HepG2 (cell line): ENCODE measurements at places on chromosomes 4 and X. TPM values are rescaled to one million over a fixed set of nuclear protein-coding genes. Genes with fewer than 3 reads are reported as not detected.
A peak's percentile ranks its signal among the peaks of the same experiment; 100 is the strongest.

IGFBP7 gene
- polyA plus RNA-seq = 1.3 and 1.6 TPM in 2 replicates

ZNF157 gene
- polyA plus RNA-seq = not detected in 2 replicates

UBE2K gene
- polyA plus RNA-seq = 58.7 and 81.0 TPM in 2 replicates

SPANXN3 gene
- polyA plus RNA-seq = not detected in 2 replicates

DSPP gene
- polyA plus RNA-seq = not detected in 2 replicates

HOPX gene
- polyA plus RNA-seq = not detected in 2 replicates

DNA sequence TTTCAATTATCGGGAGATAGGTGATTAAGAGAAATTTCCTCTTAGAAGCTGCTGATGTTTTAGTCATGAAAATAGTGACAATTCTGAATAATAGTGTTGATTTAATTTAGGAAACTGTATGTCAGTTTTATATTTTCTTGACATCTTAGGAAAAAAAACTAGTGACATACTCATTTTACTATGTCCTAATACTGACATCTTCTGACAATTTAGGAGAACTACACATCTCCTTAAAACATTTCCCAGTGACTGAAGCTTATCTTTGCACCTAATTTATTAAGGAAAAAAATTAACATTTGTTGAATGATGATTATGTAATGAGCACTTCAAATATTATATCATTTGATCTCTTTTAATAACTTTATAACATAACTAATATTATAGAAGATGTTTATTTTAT, 42.0 kb upstream of the RBMXL3 start:
- no peak for DNase-seq

DNA sequence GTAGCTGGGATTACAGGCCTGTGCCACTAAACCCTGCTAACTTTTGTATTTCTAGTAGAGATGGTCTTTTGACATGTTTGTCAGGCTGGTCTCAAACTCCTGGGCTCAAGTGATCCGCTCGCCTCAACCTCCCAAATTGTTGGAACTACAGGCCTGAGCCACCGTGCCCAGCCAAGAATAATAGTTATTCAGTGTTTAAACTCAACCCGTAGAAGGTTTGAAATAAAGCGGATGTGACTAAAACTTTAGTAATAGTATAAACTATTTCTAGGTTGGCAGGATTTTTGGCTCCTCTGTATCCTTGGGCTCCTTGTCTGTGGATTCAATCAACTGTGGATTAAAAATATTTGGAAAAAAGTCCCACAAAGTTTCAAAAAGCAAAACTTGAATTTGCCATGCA, 37.8 kb downstream of the PCDH10 start:
- no peak for DNase-seq

DNA sequence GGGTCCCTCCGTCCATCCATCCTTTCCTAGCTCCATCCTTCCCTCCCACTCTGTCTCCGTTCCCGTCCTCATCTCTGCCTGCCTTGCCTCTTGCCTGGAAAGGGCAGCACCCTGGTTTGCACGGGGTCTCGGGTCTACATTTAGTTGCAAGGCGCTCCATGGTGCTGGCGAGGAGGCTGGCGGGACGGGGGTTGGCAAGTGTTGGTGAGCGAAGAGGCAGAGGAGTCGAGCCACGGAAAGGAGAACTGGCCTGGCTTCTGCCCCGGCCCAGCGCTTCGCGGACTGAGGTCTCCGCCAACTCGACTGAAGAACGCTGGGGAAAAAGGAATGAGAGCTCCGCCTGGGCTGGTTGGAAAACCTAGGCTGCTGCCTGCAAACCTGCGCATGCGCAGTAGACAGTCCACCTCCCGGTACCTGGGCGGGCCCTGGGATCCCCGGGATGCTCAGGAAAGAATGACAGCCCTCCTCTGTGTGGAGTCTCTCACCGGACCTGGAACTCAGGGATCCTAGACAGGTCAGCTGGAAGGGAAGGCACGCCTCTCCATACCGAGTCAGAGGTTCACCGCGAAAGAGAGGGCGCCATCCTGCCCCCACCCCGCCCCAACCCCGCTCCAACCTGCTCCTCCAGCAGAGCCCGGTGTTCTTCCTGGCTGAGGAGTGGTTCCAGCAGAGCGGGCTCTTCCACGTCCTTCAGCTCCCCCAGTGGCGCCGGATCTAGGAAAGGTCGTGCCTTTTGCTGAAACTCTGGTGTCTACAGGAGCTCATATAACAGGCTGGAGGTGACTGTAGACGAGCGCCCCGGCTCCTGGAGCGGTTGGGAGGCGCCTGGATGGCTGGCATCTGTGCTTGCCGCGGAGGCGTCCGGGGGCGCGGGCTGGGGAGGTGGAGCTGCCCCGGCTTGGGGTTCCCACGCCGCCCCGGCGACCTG, 6.0 kb downstream of the FRG2 start:
- DNase-seq = peak; percentile 24

GRCh38 chr4:136841526-136841925, 690.8 kb downstream of the PCDH18 start:
- DNase-seq = no peak

DNA sequence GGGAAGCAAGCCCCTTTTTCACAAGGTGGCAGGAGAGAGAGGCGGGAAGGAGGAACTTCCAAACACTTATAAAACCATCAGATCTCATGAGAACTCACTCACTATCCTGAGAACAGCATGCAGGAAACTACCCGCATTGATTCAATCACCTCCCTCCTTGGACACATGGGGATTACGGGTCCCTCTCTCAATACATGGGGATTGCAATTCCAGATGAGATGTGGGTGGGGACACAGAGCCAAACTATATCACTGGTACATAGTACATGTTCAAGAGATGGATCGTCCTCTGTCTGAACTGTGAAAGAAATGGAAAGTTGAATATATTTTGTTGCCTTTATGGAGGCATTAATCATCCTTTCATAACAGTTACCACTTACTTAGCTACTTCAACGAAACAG, 12.8 kb downstream of the EREG start:
- no peak for DNase-seq

DNA sequence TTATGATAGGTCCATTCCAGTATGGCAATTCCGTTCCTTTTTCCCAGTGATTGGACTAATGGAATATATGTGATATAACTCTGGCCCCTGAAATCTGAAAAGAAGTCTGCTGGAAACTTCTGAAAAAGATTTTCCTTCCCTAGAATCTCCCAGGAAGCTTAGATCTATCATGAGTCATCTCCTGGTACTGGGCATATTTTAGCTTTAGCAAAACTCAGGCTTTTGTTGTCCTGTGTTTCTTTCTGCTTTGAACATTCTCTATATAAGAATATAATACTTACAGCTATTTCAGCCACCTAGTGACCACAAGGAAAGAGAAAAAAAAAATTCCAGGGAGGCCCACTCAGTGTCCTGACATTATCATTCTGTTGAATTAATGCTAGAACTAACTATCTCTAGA, 597.2 kb upstream of the GRIA3 start:
- no peak for DNase-seq

DNA sequence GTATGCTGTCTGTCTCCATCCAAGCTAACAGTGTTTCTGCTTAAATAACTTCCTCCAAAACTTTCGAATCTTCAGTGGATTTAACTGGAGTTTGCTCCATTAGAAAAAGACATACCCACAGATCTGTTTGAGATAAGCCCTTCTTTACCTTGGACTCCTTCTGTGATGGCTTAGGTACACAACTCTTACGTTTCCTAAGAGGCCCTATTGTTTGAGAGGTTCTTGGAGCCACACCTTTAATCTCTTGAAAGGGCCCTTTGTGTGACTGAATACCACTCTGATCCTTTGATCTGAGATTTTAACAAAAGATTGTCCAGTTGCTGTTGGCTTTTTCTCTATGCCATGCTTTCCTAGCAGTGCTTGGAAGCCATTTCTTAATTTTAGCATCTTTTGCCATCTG, 92.5 kb downstream of the AKAP4 start:
- DNase-seq = peak; percentile 80

DNA sequence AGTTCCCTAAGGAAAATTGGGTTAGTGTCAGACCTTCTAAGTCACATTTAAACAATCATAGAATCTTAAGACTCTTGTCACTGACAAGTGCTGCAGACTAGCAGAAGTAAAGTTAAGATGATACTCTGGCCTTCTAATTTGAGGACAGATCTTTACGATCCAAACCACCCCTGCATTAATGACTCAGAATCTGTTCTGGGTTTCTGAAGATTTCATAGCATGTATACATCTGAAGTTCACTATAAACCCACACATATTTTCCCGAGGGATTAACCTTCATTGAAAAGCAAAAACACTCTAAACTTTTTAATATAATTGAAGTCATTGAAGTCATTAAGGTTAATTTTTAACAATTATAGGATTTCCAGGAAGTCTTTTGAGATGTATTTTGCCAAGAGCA, 674.3 kb downstream of the IQCM start:
- no peak for DNase-seq

GRCh38 chrX:23394421-23394820, 59.8 kb downstream of the PTCHD1 start:
- no peak for DNase-seq

DNA sequence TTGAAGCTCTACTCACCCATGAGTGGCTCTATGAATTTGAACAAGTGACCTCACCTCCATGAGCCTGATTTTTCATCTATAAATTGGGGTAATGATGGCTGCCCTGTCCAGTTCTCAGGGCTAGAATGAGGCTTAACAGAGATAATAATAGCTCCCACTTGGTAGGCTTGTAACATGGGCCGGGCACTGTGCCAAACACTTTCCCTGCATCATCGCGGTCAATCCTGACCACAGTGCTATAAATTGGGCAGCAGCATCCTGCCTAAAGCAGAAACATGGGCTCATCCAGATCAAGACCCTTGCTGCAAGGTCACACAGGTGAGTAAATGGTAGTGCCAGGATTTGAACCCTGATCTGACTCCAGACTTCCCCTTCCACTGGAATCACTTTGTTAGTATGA, 12.8 kb downstream of the APLN start:
- no peak for DNase-seq

- DNase-seq = no peak
Measured at GRCh38 chr4:98848448-98848847, 80.5 kb downstream of the EIF4E start.

DNA sequence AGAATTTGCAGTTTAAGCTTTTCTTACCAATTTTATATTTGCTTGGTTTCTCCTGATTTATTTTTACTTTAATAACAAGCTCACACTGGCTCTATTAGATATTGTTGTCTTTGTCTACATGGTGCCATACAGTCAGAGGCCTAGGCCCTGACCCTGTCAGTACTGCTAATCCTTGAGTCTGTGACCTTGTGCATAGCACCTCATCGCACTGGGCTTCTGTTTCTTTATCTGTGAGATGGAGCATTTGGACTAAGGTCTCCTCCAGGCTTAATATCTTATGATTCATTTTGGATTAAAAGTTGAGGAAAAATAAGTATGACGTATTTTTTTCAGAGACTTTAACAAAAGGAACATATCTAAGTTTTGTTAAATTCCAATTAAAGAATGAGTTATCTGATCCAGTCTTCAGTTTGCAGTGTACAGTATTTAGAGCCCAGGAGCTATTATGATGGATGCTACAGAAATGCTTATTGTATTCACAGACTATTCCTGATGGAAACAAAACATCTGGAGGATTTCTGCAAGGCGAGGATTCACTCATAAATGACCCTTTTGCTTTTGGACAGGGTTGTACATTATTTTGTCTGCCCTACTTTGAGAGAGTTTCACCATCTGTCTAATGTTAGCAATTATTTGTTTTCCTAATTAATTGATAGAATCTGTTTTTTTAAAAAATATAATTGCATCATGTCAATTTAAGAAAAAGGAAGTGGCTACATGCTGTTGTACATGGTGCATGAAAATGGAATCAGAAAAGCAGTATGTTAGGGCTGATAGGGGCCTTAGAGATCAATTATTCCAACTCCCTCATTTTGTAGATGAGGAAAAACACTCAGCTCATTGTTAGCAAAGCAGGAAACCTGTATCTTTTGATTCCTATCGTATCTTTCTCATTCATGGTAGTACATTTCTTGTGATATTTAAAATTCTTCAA, 203.6 kb downstream of the BANK1 start:
- no peak for DNase-seq

DNA sequence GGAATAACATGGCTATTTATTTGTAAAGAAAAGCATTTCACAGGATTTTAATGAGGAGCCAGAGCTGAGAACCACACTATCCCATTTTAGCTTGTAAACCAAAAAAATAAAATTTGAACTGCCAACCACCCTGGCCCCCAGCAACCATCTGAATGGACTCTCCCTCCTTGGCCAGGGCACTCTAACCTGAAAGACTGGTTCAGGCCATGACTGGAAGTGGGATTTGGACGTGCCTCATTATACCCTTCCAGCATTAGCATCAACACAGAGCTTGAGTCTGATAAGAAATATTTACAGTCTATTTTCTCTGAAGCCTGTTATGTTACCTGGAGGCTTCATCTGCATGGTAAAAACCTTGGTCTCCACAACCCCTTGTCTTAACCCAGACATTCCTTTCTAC, 30.0 kb downstream of the METAP1 start:
- no peak for DNase-seq

DNA sequence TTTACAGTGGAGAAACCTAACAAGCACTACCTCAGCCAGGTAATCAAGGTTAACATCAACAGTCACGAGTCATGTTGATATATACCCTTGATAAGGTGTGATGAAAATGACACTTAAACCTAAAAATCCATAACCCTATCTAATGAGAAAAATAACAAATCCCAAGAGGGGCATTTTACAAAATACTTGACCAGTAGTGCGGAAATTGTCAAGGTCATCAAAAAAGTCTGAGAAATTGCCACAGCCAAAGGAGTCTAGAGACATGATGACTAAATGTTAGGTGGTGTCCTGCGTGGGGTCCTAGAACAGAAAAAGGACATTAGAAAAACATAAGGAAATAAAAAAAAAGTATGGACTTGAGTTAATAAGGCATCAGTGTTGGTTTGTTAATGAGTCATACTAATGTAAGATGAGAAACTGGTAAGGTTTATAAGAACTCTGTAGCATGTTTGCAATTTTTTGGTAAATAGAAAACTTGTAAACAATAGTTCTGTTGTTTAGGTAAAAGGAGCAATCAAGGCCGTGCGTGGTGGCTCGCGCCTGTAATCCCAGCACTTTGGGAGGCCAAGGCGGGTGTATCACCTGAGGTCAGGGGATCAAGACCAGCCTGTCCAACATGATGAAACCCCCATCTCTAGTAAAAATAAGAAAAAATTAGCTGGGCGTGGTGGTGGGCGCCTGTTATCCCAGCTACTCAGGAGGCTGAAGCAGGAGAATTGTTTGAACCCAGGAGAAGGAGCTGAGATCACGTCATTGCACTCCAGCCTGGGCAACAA, 2.9 kb downstream of the RPL36A start:
- DNase-seq = no peak
